ENCODE measurements at places on chromosomes 12 and 14. TPM values are rescaled to one million over a fixed set of nuclear protein-coding genes. Genes with fewer than 3 reads are reported as not detected.

- no peak for DNase-seq
These were observed 52.8 kb downstream of the SLCO1B1 start for GRCh38 chr12:21183721-21184275.

The HRK gene
- not detected for total RNA-seq

The COX8C gene
- not detected for total RNA-seq

- no peak for DNase-seq
These were observed 23.5 kb downstream of the ADGRD1 start for GRCh38 chr12:130977046-130977742.

DNA sequence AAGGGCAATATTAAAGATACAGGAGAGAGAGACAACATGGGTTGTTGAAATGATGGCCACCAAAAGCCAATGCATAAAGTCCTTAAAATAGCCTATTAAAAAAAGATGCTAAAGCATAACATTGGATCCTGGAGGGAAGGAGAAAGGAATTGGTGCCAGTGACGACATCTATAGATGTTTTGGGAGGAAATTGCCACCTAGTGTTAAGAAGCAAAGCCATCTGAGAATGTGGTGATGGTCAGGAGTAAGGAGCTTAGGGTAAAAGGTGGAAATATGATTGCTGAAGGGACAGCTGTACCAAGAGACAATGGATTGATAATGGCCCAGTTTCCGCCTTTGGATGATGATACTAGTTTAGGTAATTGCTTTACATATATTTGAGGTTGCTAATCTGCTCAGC, 85.1 kb downstream of the TMEM30B start:
- no peak for DNase-seq

GRCh38 chr12:56162468-56163290, 4.5 kb downstream of the MYL6 start:
- DNase-seq, result no peak

DNA sequence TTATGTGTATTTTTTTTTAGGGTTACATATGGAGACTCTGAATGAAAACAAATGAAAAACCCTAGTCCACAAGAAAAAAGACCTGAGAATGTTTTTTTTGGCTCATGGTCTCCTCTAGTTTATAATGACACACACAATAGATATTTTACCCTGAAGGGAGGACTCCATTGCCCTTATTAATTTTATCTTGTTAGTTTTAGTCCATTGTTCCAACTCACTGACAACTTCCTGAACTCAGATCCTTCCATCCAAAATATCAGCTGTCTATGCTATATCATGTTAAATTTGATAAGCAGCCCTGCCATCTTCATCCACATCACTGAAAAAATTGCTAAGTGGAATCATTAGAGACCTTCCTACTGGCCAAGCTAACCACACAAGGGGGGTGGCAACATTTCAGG, 232.1 kb downstream of the MON2 start:
- DNase-seq, result no peak
